MV-4-11 (cell line): ENCODE measurements at places on chromosomes 1 and 21.

DNA sequence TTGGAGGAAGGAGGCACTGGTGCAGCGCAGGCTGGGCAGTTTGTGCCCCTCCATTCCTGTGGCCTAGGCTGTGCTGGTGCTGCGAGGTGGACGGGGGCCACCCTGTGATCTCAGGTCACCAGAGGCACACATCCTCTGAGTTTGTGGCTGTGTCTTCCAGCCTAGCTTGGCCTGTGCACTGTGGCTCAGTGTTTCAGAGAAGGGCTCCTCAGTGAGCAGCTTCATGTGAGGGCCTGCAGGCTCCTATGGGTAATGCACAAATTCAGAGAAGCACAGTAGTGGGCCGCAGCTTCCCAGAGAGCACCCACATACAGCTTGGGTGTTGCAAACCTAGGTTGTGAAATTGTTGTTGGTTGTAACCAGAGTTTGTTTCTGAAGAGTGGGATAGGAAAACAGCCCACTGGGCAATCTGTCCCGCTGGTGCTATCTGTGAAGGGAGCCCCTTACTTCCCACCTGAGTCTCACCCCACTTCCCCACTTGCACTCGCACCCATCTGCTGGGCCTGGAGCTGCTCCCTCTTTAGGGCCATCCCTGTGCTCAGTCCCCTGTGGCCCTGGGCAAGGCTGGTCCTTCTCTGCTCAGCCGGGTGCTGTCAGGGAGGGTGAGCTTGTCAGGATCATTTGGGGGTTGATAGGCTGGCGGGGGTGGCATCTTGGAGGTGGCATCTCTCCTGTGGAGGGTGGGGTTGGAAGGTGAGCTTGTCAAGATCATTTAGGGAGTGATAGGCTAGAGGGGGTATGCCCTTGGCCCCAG, 30.2 kb downstream of the SNAP47 start:
- peak; percentile 15 for DNase-seq

- peak; percentile 44 for DNase-seq
Measured at GRCh38 chr1:116257341-116257767, 115.7 kb upstream of the ATP1A1 start.

DNA sequence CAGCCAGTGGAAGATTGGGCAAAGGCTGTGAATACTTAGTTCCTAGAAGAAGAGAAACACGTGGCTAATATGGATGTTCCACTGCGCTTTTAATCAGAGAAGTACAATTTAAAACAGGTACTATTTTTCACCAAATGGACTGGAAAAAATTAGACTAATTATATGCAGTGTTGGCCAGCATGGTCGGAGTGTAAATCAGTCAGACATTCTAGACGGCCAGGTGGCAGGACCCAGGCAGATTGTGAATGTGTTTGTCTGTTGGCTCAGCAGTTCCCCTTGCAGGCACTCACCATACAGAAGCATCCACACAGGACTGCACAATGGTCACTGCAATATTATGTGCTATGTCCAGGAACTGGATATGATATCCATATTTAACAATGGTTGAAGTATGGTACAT, 23.9 kb upstream of the SLC25A34 start:
- no peak for DNase-seq

- no peak for DNase-seq
Measured at GRCh38 chr1:117592155-117592554, 13.7 kb upstream of the TENT5C start.
